ENCODE measurements at places on chromosomes 16 and 17.

DNA sequence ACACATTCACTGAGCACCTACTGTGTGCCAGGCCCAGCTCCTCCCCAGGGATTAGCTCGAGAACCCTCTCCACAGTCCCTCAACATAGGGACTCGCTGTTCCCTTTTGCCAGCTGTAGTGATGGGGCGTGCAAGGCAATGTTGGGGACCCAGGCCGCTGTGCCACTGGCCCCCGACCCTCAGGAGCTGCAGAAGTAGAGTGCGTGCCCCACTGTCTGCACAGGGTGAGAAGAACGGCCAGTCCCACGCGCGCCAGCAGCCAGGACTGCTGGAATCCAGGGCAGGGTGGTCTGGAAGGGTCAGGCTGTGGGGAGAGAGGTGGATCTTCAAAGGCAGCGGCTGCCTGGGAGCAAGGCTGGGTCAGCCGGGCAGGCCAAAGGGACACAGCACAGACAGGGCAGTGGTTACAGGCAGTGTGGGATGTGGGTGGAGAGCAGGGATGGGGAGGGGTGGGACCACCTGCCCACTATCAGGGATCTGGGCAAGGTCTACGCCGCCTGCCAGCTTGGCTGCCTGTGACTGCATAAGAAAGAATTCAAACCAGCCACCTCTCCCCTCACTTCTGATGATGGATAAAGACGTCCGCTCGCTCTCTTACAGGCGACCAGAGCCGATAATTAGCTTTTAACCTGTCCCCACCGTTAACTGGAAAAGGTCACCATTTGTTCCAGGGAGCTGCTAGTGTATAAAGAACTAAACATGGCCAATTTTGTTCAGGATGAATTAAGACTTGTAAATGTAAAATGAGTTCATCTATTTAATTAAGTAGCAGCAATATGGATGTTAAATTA lies 86.7 kb upstream of the GSE1 start:
- DNase-seq: no peak

- no peak for DNase-seq
Observed at GRCh38 chr16:23131931-23132621, 17.2 kb downstream of the USP31 start.

DNA sequence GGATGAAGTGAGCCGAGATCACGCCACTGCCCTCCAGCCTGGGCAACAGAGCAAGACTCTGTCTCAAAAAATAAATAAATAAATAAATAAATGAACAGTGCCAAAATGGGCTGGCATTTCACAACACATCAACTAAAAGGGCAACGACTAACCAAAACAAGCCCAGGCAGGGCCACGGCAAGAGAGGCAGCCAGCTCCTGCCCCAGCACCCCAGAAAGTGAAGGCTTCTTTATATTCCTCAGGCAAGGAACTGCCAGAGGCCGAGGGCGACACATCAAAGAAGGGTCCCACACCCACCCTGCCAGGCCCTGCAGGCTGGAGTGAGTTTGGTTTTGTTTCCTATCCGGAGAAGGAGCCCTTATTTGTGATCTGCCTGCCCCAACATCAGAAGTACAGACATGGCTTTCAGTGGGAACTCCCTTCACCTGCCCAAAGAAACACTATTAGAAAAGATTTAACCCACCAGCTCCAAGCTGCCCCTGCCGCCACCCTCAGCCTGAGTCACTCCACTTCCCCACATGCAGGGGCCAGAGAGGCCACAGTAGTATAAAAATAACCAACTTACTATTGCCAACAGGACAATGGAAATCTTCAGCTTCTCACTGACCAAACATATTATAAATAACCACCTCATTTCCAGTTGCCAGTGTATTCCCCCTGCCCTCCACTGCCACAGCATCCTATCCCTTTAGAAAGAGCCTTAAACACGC lies 8.0 kb downstream of the FBXO31 start:
- DNase-seq: no peak

DNA sequence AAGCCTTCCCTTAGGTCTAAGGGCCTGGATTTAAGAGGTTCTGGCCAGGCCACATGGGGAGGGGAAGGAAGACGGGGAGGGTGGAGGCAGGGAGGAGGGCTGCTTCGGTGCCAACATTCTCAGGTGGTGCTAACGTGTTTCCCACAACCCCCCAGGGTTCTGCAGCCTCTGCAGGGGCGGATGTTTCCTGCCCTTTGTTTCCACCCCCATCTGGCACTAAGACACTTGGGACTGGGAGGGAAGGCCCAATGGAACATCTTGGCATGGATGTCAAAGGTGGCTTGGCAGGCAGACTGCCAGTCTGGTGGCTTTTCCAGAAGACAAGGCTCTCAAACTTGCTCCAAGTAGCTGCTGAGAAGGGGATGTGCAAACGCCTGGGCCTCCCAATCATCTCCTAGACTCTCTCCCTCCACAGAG lies 12.7 kb downstream of the HIC1 start:
- no peak for DNase-seq

DNA sequence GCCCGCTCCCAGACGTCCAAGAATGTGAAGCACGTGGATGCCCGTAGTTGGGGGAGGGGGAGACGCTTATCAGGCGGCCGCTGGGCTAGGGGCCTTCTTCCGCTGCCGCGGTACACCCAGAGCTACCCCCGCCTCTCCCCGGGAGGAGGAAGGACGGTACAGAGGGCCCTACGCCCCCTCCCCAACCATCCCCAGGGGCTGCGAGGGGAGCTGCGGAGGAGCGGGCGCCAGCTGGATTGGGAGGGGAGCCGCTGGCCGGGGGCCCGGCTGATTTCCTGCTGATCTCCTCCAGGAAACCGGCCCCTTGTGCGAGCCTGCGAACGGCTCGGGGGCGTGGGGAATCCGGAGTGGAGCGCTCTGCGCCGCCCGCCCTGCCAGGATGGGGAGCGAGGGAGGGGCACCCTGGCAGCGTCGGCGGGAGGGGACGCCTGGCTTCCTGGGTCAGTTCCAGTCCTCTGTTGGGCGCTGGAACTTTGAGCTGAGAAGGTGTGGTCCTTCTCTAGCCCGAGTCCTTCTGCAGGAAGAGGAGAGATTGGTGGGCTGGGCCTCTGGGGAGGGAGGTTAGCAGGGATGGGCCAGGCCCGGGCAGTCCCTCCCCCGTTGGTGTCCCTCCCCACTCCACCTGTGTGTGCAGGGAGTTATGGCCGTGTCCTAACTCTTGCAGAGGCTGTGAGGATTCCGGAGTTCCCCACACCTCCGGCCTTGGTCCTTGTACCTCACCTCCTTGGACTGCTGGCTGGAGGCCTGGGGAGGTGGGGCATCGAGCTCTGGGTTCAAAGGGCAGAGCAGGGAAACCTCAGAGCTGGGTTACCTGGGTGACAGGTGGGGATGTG lies 19.2 kb downstream of the GJD3 start:
- DNase-seq: no peak
